ENCODE measurements at places on chromosomes 1 and 21.

- no peak for DNase-seq
These were observed 10.9 kb downstream of the TNFRSF25 start for GRCh38 chr1:6454856-6455751.

DNA sequence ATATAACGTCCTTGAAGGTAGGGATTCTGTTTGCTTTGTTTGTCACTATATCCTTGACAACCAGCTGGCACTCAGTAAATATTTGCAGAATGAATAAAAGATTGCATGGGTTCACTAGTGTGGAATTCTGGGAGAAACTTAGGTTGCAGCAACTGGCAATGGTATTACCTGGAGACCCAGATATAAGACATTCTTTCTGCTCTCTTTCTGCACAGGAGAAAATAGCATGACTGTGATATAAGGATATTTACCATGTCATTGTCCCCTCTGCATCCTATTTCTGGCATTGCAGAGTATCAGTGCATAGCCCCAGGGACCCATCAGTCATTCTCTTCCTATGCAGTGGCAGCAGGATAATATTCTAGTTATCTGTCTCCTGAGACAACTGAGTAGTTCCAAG, 308.9 kb upstream of the LRRC7 start:
- no peak for DNase-seq

DNA sequence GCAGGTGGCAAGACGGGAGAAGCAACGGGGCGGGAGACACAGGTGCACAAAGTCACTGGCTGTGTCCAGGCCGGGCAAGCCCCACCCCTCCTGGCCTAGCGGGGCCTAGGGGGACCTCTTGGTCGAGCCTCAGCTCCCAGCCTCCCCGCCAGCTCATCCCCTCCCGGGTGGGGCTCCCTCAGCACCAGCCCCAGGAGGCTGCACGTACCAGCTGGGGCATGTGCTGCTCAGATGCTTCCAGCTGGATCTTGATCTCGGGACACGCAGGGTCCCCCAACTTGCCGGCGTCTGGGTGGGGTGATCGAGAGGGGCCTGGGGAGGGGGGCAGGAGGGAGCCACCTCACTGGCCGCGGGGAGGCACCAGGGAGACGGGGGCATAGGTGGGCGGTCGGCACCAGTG, 71.4 kb downstream of the RAP1GAP start:
- no peak for DNase-seq

DNA sequence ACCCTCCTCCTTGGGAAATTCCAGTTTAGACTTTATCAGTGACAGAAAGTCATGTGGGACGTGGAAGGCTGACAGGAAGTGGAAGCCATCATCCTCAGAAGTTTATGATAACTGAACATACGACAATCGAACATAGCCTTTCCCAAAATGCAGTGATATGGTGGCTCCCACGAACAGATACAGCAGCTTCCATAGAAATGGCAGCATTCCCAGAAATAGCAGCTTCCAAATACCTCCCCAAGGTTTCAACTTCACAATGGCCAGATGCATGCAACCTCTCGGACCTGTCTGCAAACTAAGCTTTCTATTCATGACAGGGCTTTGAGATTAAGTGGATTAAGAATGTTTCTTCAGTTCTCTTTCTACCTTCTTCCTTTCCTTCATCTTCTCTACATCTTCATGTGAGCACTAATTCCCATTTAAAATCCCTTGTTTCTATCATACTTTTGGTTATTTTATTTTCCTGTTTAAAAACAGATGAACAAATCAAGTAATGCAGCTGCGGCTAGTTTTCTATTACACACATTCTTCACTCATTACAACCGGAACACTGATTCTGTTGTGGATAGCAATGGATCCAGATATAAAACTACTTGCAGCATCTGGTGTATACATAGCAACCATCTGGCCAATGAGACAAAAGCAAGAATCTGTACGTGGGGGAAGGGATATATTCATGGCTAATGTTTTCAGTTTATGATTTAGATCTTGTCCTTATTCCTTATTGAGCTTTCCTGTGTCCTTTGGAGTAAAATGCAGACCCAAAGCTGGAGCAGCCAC, 304.8 kb downstream of the BRINP3 start:
- no peak for DNase-seq

DNA sequence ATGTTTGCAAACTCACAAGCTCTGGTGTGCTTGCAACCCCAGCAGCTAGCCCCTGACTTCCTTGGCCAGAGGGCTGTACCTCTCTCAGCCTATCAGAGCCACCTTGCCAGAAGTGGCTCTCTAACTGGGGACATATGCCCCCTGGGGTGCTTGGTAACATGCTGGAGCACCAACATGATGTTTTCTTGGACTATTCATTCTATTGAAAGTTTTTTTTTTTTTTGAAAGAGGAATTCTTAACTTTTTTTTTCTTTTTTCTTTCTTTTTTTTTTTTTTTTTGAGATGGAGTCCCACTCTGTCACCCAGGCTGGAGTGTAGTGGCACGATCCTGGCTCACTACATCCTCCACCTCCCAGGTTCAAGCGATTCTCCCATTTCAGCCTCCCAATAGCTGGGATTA, 14.7 kb upstream of the CAPN8 start:
- no peak for DNase-seq

DNA sequence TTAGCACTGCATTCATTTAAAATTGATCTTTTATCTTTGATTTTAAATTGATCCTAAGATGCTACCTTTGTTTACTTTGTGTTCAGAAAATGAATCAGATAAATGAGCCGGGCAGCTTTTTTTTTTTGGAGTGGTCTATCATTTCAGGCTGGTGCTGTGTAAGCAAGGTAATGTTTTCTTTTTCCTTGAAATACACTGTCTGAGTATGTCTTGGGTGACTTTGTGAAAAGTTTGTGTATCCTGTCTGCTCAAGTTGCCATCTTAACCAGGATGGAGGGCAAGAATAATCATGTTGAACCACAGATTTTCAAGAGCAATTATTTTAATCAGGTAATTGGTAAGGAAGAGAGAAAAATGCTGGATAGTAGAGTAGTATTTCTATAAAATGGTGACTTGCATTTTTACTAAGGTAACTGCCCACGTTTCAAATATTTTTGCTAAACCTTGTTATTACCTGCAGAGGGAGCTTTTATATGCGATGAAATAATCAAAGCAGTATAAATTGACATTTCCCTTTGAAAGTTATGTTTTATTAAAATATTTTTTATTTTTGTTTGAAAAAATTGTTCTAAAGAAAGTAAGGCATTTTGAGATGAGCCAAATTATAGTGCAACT, 11.1 kb downstream of the ADGRL2 start:
- DNase-seq: no peak

GRCh38 chr1:66416295-66416694, 117.7 kb upstream of the SGIP1 start:
- no peak for DNase-seq

DNA sequence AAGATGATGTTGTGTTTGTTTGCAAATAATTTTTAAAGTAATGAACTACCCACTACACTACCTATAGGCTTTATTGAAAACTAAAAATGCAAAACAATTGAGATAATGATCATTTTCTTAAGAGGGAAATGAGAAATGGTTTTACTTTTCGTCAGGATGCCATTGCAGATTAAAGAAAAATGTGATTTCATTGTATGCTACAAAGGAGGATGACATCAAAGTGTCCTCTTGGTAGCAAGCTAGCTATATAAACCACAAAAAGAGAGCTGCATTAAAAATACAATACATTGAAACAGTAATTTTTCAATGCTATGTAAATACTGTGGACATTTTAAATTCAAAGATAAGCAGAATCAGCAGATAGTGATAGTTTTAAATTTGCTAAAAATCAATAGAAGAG, 87.5 kb upstream of the DPYD start:
- DNase-seq: no peak

DNA sequence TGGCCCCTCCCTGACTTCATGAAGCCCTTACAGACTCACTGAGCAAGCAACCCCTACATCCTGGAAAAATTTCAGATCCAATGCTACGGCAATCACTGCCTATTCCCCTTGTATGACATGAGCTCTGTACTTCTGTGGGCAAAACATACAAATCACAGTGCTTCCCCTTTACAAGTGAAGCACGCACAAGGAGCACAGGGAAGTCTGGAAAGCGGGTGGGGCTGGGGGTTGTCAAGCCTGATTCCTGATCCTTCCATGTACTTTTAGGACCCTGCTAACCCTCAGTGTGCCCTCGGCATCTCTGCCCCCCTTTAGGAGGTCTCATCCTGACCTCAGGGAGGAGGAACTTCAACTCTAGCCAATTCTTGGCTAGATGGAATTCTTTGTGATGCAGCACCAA, 405.7 kb upstream of the POU3F1 start:
- no peak for DNase-seq

GRCh38 chr1:101448018-101448417, 211.2 kb downstream of the S1PR1 start:
- no peak for DNase-seq

DNA sequence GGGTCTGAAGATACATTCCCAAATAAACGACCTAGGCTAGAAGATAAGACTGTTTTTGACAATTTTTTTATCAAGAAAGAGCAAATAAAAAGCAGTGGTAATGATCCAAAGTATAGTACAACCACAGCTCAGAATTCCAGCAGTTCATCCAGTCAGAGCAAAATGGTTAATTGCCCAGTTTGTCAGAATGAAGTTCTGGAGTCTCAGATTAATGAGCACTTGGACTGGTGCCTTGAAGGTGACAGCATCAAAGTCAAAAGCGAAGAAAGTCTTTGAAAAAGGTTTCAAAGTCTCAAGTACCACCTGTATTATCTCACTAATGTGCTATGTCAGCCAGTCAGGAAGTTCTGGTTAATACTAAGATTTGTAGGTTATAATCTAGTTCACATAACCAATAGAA, 15.0 kb downstream of the SPRTN start:
- no peak for DNase-seq

DNA sequence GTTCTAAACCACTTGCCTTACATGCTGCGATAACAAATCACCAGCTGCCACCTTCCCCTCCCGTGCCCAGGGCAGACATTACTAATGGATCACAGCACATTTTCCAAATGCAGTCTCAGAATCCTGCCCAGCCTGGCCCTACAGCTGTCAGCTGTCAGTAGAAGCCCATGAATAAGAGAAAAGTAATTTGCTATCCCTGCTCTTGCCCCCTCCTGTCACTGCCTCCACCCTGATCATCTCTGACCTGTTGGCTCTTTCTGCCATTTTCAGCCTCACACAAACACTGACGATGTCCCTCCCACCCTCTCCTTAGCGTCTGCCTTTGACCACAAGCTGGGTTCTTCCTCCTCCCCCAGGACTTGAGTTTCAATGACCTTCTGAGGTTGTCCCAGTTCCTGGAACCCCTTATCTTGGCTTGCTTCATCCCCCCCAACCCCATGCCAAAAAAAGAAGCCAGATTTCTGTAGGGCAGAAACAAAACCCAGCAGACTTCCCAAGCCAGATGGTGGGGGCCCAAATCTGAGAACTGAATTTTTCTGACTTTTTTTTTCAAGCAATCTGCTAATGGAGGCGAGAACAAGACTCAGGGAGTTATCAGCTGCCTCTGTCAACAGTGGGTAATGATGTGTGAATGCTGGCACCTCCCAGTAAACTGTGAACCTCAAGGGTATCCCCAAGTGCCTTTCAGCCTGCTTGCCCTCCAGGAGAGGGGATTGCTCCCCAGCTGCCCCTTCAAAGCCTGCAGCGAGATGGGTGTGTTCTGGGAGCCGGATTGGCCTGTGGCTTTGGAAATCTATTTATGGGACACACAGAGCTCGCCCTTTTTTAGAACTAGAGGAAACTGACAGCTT, 216.5 kb upstream of the VAMP3 start:
- DNase-seq: no peak

- DNase-seq: no peak
These were observed 160.3 kb downstream of the PCBP3 start for GRCh38 chr21:45803618-45804340.

DNA sequence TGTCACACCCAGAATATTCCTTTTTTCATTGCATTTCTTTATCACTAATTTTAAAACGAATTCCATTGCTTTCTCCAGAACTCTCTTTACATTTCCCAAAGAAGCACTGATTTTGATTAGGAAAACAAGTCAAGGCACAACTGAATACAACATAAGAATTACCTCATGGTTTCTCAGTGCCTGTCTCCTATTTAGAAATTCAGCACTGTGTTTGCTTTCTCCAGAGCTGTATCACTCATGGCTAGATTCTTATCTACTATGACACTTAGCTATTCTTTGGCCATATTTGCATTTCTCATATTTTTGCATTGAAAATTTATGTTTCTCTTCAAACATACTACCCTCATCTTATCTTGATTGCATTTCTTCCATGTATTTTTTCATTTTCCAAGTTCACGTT, 1402.0 kb downstream of the MRPL39 start:
- DNase-seq: no peak

DNA sequence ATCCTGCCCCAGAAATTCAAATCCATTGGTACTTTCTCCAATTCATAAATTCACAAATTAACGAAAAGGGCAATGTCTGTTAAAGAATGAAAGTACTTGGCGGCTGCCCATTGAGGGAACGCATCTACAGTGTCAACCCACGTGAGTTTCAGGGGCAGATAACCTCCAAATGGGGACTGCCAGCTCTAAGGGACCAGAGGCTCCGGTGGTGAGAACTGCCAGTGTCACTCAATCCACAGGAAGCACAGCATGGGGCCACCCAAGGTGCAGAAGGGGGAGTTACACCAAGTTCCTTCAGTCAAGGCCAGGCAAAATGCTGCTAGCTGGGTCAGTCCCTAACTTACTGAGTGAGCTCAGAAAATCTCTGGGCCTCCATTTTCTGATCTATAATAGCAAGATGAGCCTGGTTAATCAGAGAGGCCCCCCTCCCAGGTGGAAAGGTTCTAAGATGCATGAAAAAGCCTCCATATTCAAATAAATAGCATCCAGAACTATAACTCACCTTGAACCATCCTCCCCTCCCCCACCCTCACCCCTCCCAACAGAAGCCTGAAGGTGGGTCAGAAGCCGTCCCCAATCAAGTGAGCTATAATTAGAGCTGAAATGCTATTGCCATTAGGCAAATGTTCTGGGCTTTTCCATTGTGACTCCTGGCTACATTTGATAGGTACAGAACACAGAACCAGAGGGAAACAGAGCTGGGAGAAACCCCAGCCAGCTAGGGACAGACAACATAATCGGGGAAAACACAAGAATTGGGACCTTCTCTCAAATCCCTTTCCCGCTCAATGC, 41.7 kb downstream of the LRP8 start:
- DNase-seq: no peak

All from AG08395 (cell line).